NCI-H69 (cell line): ENCODE measurements at places on chromosomes 13 and 19.

DNA sequence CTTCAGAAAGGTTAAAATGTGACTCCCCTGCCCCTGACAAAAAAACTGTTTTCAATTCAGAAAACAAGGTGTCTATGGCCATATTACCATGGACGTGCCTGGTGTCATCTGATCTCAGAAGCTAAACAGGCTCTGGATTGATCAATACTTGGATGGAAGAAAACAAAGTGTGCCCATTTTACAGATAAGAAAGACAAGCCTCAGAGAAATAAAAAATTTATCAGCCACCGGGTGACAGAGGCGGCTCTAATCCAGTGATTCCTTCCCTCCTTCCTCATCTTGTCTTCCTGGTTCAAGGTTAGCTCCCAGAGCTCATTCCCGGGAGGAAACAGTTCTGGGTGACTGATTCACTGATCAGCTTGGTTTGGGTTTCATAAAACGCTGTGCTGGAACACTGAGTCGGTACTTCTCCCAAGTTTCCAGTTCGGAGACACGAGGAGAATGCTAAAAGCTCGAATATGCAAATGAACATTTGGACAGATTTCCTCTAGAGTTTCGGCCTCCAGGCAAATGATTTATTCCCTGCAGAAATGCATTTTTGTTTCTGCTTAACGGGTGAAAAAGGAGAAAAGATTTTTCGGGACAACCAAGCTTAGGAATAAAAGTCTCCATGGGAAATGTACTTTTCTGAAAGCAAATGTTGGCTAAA lies 211.2 kb downstream of the UQCRFS1 start:
- no peak for DNase-seq

DNA sequence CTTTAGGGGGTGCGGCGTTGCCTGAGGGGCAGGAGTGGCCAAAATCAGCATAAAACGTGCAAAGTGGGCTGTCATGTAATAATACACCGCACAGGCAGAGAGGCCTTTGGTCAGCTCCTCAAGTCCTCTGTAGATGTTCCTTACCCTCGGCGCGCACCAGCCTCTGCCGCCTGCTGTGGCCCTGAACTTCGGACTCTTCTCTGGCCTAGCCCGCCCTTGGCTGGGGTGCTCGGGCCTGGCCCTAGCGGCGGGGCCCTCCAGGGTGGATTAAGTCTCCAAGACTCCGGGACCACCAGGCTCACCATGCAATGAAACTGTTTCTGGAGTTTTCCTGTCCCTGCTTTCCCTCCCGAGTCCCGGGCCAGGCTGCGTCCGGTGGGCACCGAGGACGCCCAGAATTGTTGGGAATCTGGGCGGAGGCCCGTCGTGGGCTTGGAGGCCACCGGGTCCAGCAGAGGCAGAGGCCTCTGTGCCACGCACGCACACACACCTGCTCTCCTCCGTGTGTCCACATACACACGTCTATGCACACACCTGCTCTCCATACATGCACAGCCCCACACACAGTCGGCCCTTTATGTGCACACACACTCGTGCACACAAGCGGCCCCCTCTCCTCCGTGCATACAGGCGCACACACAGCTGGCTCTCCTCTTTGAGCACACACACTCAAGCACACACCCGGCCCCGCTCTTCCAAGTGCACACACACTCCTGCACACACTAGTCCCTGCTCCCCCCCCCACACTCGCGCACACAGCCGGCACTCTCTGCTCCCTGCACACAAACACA lies 1.5 kb upstream of the TFDP1 start:
- no peak for DNase-seq

GRCh38 chr19:50822661-50823208 lies 852 bp downstream of the KLK1 start:
- DNase-seq: no peak

DNA sequence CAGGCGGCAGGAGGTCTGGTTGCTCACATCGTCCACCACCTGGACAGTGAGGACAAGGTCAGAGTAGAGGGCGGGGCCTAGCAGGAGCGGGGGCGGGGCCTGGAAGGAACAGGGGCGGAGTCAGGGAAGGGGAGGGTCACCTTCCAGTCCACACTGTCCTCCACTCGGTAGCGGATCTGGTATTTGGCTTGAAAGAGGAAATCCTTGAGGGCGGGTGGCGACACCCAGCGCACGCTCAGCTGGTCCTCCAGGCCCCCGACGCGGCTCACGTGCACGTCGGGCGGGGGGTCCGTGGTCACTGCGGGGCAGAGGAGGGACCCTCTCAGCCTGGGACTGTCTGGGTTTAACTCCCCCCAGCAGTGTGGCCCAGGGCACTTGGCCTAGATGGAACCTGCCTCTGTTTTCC lies 8.2 kb downstream of the REX1BD start:
- DNase-seq: peak; percentile 68

DNA sequence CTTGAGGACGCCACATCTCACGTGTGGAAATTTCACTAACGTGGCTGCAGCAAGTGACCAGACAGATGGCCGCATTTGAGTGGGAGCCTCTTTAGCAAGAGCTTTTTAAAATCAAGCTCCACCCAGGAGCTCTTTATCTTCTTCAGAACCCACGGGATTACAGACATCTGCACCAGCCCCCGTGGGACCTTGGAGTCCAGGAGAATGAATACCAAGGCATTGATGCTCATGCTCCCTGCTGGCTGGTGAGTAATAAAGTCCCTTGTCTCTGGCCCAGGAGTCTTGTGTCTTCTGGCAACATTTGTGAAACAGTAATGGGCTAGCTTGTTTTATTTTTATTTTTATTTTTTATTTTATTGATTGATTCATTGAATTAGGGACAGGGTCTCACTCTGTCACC lies 64.4 kb downstream of the TRPM4 start:
- no peak for DNase-seq

DNA sequence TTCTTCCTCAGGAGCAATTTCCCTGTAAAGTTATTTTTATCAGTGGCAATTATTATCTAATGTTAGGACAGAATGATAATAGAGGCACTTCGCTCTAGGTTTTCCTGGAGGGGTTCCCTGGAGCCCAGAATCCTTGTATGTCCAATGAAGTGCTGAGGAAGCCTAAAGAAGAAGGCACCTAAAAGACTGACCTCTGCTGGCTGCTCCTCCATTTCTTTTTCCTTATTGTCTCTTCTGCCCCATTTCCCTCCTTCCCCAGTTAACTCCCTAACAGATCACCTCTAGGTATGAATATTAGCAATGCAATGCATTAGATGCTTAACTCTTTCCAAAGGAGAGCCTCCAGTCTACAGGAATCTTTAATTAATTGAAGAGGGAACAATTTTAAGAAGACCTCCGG lies 985.4 kb downstream of the DIAPH3 start:
- DNase-seq: peak; percentile 31

GRCh38 chr13:93976528-93976927 lies 503.0 kb downstream of the DCT start:
- DNase-seq: peak; percentile 66
